ENCODE measurements at places on chromosomes 3 and 15.
A peak's percentile ranks its signal among the peaks of the same experiment; 100 is the strongest.

DNA sequence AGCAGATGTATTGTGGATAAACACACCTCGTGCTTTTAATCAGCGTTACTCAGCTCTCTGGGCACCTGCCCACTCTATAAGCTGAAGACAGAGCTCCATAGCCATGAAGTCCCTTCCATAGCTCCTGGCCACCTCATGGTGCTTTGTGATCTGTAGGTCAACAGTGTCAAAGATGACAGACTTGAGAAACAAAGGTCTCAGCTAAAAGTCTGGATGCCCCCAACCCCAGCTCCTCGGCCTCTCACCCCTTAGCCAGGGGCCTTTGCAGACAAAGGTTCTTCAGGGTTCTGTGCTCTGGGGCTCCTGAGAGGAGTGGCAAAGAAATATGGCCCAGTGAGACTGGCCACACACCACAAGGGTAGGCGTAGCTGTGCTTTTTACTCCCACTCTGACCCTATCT lies 168.6 kb downstream of the KLF13 start:
- H3K27me3 ChIP-seq = no peaks in the 10 kb centered on the region
- H3K36me3 ChIP-seq = no peaks in the 10 kb centered on the region
- no peak overlapping the region for H3K27ac ChIP-seq
- peaks cover 7% of the 10 kb centered on the region for H3K4me1 ChIP-seq
- DNase-seq = peak; percentile 22

- no peak for DNase-seq
- H3K27ac ChIP-seq = no peak overlapping the region
- H3K27me3 ChIP-seq = no peaks in the 10 kb centered on the region
- no peaks in the 10 kb centered on the region for H3K36me3 ChIP-seq
- H3K4me3 ChIP-seq = no peak overlapping the region
These were observed 3.0 kb upstream of the MAP1A start for GRCh38 chr15:43514241-43515057.

GRCh38 chr3:9111866-9112265 lies 137.6 kb downstream of the SRGAP3 start:
- H3K27me3 ChIP-seq = no peaks in the 10 kb centered on the region
- no peak overlapping the region for H3K4me3 ChIP-seq
- H3K27ac ChIP-seq = no peak overlapping the region
- no peaks in the 10 kb centered on the region for H3K36me3 ChIP-seq

DNA sequence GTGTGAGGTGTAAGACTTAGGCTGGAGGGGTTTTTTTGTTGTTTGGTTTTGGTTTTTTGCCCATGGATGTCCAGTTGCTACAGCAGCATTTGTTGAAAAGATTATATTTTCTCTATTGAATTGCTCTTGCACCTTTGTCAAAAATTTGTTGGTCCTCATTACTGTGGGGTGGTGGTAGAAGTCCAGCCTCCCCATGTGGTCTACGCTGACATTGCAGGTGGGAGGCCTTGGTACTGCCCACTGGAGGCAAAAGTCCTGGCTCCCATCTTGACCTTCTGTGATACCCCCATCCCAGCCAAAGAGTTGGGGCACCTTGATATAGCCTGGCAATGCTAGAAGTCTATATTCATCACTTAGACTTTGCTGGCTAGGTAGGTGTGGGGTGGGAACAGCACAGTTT lies 5.4 kb upstream of the RAB6B start:
- H3K36me3 ChIP-seq = no peaks in the 10 kb centered on the region
- H3K4me3 ChIP-seq = no peak overlapping the region
- no peak for DNase-seq
- H3K27ac ChIP-seq = no peak overlapping the region
- peaks cover 2% of the 10 kb centered on the region for H3K4me1 ChIP-seq
- peaks cover 8% of the 10 kb centered on the region for H3K27me3 ChIP-seq

GRCh38 chr15:68430471-68431036 lies 1.4 kb downstream of the ITGA11 start:
- no peaks in the 10 kb centered on the region for H3K27me3 ChIP-seq
- no peaks in the 10 kb centered on the region for H3K36me3 ChIP-seq
- H3K4me1 ChIP-seq = peaks cover 12% of the 10 kb centered on the region
- no peak for DNase-seq

DNA sequence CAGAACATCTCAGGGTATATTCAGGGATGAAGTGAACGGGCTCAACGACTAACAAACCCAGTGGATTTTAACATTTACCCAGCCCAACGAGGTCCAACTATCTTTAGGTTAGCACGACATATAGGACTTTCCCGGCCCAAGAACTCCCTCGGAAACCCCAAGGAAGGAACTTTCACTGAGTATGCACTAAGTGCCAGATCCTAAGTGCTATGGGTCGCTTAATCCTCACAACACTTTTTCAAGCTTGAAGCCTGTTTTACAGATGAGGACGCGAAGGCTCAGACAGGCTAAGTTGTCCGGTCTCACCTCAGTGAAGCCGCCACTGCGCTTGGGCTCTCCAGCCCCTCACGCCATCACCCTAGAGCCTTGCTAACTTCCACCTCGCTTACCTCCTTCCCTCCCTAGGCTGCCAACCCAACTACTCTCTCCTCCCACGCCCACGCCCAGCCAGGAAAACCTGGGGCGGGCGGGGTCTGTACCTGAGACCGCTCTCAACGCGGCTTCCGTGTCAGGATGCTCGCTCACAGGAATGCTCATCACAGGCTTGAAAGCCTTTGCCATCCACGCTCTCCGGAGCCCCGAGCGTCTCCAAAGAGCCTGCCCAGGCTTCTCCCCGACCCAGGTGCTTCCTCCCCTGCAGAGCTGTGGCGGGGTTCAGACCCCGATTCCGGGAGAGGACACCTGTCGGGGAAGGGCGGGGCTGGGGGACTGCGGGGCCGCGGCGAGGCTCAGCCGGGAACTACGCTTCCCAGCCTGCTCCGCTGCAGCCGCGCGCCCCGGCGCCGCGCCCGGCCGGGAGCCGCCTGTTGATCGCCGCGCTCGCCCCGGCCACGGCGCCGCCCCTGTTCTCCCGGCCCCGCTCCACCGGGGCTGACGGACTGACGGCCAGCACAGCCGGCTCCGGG lies at the start of gene TMOD2:
TSS of gene TMOD2 (plus strand) at position 806 of the 905 bp plus-strand sequence. CDS start 14,845 bp downstream, outside the sequence.
- H3K36me3 ChIP-seq = no peaks in the 10 kb centered on the region
- peaks cover 54% of the 10 kb centered on the region for H3K4me1 ChIP-seq
- peak within 1 kb of the TSS; percentile 89 for H3K4me3 ChIP-seq
- H3K27ac ChIP-seq = peak within 1 kb of the TSS; percentile 38
- DNase-seq = peak; percentile 92
- H3K27me3 ChIP-seq = no peaks in the 10 kb centered on the region

- H3K4me3 ChIP-seq = no peak overlapping the region
- no peaks in the 10 kb centered on the region for H3K4me1 ChIP-seq
- no peak for DNase-seq
- no peaks in the 10 kb centered on the region for H3K27me3 ChIP-seq
- H3K36me3 ChIP-seq = no peaks in the 10 kb centered on the region
These were observed 1374.2 kb upstream of the ALCAM start for GRCh38 chr3:103992469-103992868.

DNA sequence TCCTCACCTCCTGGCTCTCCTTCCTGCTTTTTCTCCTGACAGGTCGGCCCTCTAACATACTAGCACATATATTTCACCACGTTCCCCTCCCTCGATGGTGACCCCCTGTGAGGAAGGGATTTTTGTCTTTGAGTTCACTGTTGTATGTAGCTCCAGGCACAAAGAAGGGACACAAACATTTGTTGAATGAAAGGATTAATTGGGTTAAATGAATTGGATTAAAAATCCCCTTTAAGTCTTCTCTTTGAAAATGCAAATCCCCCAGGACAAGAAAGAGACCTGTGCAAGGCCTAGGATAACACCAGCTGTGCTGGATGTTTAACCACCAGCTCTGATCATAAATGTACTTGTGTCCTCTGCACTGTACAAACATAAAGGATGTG lies 3.3 kb downstream of the CALML4 start:
- H3K27ac ChIP-seq = no peak overlapping the region
- H3K4me3 ChIP-seq = no peak overlapping the region
- H3K4me1 ChIP-seq = peaks cover 52% of the 10 kb centered on the region
- no peaks in the 10 kb centered on the region for H3K36me3 ChIP-seq
- DNase-seq = no peak

GRCh38 chr3:69433969-69434325 lies 48.1 kb upstream of the FRMD4B start:
- DNase-seq = no peak
- H3K36me3 ChIP-seq = no peaks in the 10 kb centered on the region
- H3K4me1 ChIP-seq = peaks cover 14% of the 10 kb centered on the region
- H3K27me3 ChIP-seq = no peaks in the 10 kb centered on the region
- no peak overlapping the region for H3K27ac ChIP-seq

DNA sequence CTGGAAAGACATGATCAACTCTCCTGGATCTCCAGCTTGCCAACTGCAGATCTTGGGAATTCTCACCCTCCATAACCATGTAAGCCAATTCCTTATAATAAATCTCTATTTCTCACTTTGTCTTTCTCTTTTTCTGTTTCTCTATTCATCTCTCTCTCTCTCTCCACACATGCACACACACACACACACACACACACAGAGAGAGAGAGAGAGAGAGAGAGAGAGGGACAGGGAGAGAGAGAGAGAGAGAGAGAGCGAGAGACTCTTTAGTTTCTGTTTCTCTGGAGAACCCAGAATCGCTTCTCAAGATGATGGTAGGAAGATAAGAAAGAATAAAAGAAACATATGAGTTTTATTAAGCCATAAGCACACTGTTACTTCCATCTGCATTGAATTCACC lies 111.9 kb downstream of the BCHE start:
- H3K27ac ChIP-seq = no peak overlapping the region
- H3K4me1 ChIP-seq = no peaks in the 10 kb centered on the region
- no peak overlapping the region for H3K4me3 ChIP-seq

DNA sequence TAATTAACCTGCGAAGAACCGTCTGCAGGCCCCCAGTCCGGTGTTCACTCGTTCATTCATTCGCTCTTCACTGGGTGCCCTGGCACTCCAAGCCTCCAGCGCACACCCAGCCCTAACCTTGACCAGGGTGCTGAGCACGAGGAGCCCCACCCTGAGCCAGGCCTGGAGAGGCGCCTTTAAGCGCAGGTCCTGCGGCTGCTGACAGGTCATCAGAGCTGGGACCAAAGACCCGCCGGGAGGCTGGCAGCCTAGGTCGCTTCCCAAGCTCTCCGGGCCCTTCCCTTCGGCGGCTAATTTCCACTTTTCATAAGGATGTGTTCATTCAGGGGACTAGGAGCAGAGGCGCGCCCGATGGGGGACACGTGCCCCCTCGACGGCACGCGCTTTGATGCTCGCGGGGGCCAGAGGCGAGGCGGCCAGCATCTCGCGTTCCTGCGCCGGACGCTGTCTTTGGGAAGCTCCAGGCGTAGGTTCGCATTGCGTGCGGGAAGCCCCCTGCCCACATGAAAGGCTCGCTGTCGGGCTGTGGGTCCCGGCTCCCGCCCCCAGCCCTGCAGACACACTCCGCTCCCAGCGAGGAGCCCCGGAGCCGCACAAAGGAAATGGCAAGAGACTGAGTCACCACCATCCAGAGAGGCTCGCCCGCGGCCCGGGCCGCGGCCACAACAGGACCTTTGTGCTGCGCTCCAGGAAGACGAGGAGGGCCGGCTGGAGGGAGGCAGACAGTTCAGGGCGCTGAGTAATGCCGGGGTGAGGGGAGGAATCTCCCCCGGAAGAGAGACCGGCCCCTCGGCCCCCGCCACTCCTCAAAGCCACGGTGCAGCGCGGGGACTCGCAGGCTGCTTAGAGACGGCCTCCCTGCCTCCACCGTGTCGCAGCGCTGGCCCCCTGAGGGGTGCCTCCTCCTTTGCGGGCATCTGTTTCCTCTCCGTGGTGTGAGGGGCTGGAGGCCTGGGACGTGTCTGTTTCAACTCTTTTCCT lies 266.4 kb upstream of the HES1 start:
- no peaks in the 10 kb centered on the region for H3K36me3 ChIP-seq
- H3K27me3 ChIP-seq = no peaks in the 10 kb centered on the region
- H3K4me1 ChIP-seq = peaks cover 60% of the 10 kb centered on the region

DNA sequence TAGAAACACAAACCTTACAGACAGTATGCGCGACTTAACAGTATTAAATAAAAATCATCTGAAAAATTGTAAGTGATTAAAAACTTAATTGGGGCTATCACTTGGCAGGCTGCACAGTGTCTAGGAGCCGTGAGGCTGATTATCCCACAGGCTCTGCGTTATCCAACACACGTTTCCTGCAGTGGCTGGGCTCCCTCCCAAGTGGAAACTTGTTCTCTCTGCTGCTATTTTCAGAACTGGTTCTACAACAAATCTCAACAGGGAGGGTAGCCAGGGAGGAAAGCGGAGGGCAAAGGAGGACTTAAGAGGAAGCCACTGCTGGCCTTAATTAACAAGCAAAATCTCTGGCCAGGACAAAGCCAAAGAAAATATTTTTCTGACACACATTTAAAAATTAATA lies 555.2 kb downstream of the MAGI1 start:
- H3K4me3 ChIP-seq = no peak overlapping the region
- H3K36me3 ChIP-seq = no peaks in the 10 kb centered on the region
- H3K27me3 ChIP-seq = no peaks in the 10 kb centered on the region
- DNase-seq = peak; percentile 76

- H3K36me3 ChIP-seq = no peaks in the 10 kb centered on the region
- H3K27ac ChIP-seq = no peak overlapping the region
- H3K4me3 ChIP-seq = no peak overlapping the region
- no peak for DNase-seq
- no peaks in the 10 kb centered on the region for H3K27me3 ChIP-seq
These were observed 196.1 kb downstream of the RYR3 start for GRCh38 chr15:33506781-33507296.

- no peaks in the 10 kb centered on the region for H3K36me3 ChIP-seq
- no peaks in the 10 kb centered on the region for H3K4me1 ChIP-seq
- H3K4me3 ChIP-seq = no peak overlapping the region
- no peaks in the 10 kb centered on the region for H3K27me3 ChIP-seq
- no peak for DNase-seq
These were observed 193.4 kb downstream of the SHOX2 start for GRCh38 chr3:157912514-157913451.

GRCh38 chr3:112401617-112402016 lies 68.7 kb downstream of the CD200 start:
- no peaks in the 10 kb centered on the region for H3K36me3 ChIP-seq
- H3K4me1 ChIP-seq = no peaks in the 10 kb centered on the region
- no peak for DNase-seq

DNA sequence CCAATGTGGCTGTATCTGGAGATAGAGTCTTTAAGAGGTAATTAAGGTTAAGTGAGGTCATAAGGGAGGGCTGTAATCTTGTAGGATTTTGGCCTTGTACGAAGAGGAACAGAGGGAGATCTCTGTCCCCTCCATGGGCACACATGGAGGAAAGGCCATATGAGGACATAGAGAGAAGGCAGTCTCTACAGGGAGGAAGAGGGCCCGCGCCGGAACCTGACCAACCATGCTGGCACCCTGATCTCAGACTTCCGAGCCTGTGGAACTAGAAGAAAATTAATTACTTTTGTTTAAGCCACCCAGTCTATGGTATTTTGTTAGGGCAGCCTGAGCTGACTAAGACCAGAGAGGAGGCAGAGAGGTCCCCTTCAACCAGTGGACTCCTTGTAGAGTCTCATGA lies 17.7 kb upstream of the MRPS22 start:
- H3K27ac ChIP-seq = no peak overlapping the region
- H3K4me3 ChIP-seq = no peak overlapping the region
- no peaks in the 10 kb centered on the region for H3K36me3 ChIP-seq

DNA sequence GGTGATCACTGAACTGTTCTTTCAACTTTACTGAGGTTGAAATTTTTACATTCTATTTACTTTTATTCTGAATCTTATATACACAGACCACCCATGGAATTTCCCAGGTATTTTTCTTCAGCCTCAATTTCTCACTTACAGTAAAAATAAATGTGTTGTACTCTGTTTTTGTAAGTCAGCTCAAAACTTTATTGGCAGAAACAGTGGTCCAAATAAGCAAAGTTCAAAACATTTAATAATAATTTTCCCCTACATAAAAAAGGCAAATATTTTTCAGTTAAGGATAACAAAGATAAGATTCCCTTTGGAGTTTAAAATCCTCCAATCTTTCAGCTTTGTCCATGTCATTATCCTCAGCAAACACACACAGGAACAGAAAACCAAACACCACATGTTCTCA lies 738.0 kb downstream of the FHIT start:
- no peaks in the 10 kb centered on the region for H3K36me3 ChIP-seq
- no peak for DNase-seq
- no peaks in the 10 kb centered on the region for H3K4me1 ChIP-seq
- H3K27ac ChIP-seq = no peak overlapping the region
